ENCODE measurements at places on chromosomes 2 and 18. TPM values are rescaled to one million over a fixed set of nuclear protein-coding genes. Genes with fewer than 3 reads are reported as not detected.

The PLA2R1 gene
- total RNA-seq: 37.4 TPM

The ABCB6 gene
- 45.8 TPM for total RNA-seq

The UXS1 gene
- total RNA-seq: 16.7 TPM

The ITGA6 gene
- 414 TPM for total RNA-seq

The GBX2 gene
- 1.6 TPM for total RNA-seq

The ABCA12 gene
- under 0.01 TPM for total RNA-seq

The LRPPRC gene
- total RNA-seq: 35.9 TPM

The NGEF gene
- total RNA-seq: 0.16 TPM

The CIDEA gene
- 0.19 TPM for total RNA-seq

The B3GNT7 gene
- under 0.01 TPM for total RNA-seq

The CENPA gene
- total RNA-seq: 6.7 TPM

The SCN3A gene
- 10.2 TPM for total RNA-seq

The AOX1 gene
- 2.7 TPM for total RNA-seq

The SPRED2 gene
- total RNA-seq: 4.2 TPM

The CCDC148 gene
- total RNA-seq: 0.65 TPM

The CROCC2 gene
- not detected for total RNA-seq

The MARCO gene
- not detected for total RNA-seq

The CNDP1 gene
- total RNA-seq: not detected

The DNAJC5G gene
- 0.16 TPM for total RNA-seq

The UGT1A10 gene
- total RNA-seq: not detected

The TUBA3D gene
- total RNA-seq: not detected

The FAM124B gene
- 64.1 TPM for total RNA-seq

The ALLC gene
- total RNA-seq: not detected

The PSMA8 gene
- not detected for total RNA-seq

The EDAR gene
- not detected for total RNA-seq

The POTEI gene
- 0.16 TPM for total RNA-seq

All from bladder microvascular endothelial cell (primary cell).